ENCODE measurements at places on chromosomes 2 and 18.

- peak; percentile 3 for DNase-seq
Observed at GRCh38 chr18:4068552-4069158, 386.5 kb downstream of the DLGAP1 start.

DNA sequence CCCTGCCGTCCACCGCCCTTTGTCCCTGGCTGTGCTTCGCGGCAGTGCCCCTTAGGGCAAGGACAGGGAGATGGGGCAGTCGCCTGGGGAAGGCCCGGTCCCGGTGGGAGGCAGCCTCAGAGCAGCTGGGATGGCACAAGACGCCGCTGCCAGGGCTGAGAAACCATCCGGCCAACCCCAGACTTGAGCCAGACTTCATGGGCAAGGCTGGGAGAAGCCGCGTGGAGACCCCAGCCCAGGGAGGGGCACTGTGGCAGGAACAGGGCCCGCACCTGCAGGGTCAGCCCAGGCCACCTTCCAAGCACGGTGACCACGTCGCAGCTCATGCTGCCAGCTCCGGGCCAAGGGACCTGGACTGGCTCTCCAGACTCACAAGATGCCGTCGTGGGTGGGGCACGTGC is 84.0 kb downstream of the NFATC1 start:
- DNase-seq, result no peak

- no peak for DNase-seq
Observed at GRCh38 chr18:5512176-5512575, 31.6 kb downstream of the EPB41L3 start.

- DNase-seq, result no peak
Observed at GRCh38 chr2:67321588-67321903, 75.6 kb upstream of the ETAA1 start.

DNA sequence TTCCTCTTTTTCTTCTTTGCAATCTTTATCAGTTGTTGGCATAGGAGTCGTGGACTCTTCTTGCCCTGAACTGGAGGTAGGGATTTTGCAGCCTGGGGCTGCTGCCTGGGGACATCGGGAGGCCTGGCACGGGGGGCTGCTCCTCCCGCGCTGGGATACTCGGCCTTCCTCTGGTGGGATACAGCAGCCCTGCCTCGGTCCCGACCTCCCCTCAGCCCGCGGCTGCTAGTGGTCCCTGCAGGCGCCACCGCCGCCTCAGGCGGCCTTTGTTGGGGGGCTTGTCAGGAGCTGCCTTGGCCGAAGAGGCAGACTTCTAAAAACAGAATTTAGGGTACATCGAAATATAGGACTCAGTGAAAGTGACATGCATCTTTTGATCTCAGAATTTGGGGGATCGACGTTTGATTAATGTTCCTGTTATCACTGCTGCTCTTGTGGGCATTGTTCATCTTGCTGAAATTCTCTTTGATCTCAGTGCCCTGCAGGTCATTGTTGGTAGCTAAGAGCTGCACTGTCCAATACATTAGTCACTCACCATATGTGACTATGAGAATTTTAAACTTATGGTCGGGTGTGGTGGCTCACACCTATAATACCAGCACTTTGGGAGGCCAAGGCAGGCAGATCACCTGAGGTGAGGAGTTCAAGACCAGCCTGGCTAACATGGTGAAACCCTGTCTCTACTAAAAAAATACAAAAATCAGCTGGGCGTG is 16.3 kb downstream of the POLR2D start:
- DNase-seq, result no peak

Data from activated CD4-positive, alpha-beta T cell treated with anti-CD3 and anti-CD28 coated beads, Interleukin-2, amount 50 U/mL, for 24 hours (primary cell).